Fibroblast of villous mesenchyme (primary cell): ENCODE measurements at places on chromosomes 3 and 15. TPM values are rescaled to one million over a fixed set of nuclear protein-coding genes. Genes with fewer than 3 reads are reported as not detected.
A peak's percentile ranks its signal among the peaks of the same experiment; 100 is the strongest.

DNA sequence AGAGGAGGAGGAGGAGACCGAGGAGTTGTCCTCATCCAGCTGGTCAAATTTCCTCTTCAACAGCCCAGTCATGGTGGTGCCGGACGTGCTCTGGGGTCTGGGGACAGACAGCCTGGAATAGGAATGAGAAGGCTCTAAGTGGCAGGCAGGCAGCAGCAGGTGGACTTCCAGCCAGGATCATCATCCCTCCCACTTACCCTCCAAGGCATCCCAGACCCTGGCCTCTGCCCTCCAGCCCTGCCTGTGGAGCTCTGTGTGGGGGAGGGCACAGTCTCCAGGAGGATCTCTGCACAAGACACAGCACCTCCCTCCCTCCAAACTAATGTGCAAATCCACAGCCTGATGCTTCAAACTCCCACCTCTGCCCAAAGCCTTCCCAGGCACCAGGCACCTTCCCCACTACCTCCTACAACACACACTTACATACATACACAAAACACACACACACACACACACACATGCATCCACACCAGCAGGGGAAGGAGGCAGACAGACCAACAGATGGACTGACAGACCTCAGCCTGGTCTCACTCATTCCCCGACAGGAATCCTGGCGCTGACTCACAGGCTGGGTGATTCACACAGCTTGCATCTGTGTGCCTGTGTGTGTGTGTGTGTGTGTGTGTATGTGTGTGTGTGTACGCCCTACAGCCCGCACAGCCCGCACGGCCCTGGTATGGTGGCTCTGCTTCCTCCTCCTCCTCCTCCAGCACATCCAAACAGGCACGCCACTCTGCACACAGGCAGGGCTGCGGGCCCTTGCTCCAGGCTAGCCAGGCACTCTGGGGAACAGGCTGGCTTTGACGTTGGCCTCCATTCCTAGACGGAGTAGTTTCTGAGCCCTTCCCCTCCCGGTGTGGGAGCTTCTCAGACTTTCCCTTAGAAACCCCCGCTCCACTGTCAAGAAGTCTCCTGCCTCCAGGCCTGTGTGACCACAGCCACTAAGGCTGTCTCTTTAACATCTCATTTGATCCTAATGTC, 6.5 kb downstream of the CSRNP1 start:
- DNase-seq = peak; percentile 96

- no peak for DNase-seq
These were observed 29.0 kb downstream of the TTBK2 start for GRCh38 chr15:42891569-42891968.

- DNase-seq = no peak
These were observed 558 bp upstream of the NCEH1 start for GRCh38 chr3:172711454-172711795.

The ATRIP gene
- total RNA-seq = 5.5 and 7.8 TPM in 2 replicates

- peak; percentile 69 for DNase-seq
These were observed 176.8 kb downstream of the ABHD5 start for GRCh38 chr3:43867436-43868072.

The PDE12 gene
- 19.0 and 25.0 TPM in 2 replicates for total RNA-seq

- no peak for DNase-seq
These were observed 48.3 kb downstream of the GREM1 start for GRCh38 chr15:32766101-32766500.

The GABPB1 gene
- total RNA-seq = 33.8 and 44.9 TPM in 2 replicates

GRCh38 chr15:93049914-93050578, 39.0 kb downstream of the RGMA start:
- DNase-seq = no peak

The RPL15 gene
- total RNA-seq = 1,700 and 1,935 TPM in 2 replicates

- no peak for DNase-seq
These were observed 49.5 kb downstream of the CMC1 start for GRCh38 chr3:28290863-28291300.

- DNase-seq = peak; percentile 84
These were observed 25.4 kb downstream of the ADPGK start for GRCh38 chr15:72758182-72758581.

The B3GNT5 gene
- total RNA-seq = 3.2 and 6.0 TPM in 2 replicates

The CYP8B1 gene
- total RNA-seq = not detected in 2 replicates

GRCh38 chr3:154071146-154071545, 50.0 kb upstream of the ARHGEF26 start:
- DNase-seq = no peak

- DNase-seq = peak; percentile 74
These were observed 267.5 kb upstream of the CHRM5 start for GRCh38 chr15:33700695-33701303.

- peak; percentile 45 for DNase-seq
These were observed 152.7 kb downstream of the CD47 start for GRCh38 chr3:107938143-107938542.

The LSAMP gene
- total RNA-seq = 0.64 and 1.3 TPM in 2 replicates

DNA sequence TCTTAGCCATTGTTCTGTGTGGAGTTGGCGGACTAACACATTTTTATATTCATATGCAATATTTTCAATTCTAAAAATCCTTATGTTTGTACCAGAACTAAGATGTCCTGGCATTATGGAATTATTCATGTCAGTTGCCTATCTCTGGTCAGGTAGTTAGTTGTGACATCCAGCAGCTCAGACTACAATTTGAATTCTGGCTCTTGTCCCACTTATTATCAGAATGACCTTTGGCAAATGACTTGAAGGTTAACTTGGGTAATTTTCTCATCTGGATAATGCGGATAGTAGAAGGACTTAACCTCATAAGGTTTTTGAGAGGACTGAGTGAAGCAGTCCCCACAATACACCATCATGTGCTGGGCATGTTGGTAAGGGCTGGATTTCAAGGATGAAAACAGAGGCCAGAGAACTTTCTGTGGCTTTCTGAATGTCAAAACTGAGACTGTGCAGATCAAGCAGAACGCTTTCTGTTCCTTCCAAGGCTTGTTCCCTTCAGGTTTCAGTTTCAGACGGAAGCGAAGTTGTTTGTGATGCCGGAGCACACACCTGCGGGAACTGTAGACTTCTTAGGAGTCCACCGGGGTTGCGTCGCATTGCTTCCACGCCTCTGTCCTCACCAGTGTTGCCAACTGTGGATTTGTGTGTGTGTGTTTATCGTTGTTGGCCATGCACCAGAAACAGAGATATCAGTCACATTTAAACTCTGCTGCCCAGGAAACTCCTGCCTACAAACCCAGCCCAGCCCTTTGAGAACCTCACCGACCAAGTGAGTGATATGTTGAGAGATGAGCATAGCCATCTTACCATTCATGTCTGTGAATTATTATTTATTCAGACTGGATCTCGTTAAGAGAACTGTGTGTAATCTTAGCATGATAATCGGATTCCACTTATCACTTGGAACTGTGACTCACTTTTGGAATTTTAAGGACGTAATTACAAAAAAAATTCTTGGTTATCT, 76.0 kb downstream of the PTPRG start:
- DNase-seq = peak; percentile 89

- DNase-seq = no peak
These were observed 50.0 kb downstream of the TNIK start for GRCh38 chr3:171410186-171410585.

DNA sequence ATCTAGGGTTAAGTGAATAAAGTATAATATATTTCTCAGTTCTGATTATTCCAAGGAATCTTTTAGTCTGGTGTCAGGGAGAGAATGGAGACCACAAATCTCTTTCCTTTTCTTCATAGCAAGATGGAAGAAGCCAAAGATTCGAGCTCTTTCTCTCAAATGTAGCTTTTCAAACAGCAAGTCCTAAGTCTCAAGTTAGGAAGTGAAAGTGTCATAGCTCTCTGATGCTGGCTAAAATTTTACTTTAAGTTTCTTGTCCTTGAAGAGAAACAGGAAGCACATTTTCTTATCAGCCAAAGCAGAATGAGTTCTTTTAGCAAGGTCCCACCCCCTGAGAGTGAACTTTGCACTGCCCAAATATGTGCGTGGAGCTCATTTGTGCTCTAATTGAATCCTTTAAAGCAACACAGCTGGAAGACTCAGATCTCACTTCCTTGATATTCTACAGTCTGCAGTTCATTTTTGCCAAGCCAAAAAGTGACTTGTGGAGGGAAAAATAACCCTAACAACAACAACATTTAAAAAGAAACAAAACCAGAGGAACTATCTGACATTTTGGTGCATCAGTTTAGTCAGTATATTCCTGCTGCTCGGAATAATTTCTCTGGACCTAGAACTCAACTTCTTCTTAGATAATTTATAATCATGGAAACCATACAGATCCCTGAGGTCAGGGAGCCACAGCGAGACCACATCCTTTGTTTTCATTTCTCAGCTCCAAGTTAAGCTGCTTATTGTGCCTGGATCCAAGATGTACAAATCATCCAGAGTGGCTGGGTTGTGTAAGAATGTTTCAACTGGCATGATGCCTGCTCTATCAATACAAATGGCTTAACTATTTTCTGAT, 238.7 kb upstream of the P2RY1 start:
- DNase-seq = peak; percentile 82

GRCh38 chr3:143160437-143160836, 40.9 kb downstream of the CHST2 start:
- no peak for DNase-seq

DNA sequence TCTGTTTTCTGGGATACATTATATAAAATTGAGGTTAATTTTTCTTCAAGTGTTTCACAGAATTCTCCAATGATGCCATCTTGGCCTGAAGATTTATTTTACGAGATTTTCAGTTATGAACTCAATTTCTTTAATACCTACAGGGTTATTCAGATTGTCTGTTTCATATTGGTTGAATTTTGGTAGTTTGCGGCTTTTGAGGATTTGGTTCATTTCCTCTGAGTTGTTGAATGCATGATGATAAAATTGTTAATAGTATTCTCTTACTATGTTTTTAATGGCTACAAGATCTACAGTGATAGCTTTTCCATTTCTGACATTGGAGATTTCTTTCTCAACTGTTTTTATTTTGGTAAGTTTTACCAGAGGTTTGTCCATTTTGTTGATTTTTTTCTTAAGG, 63.9 kb upstream of the PTPRG start:
- no peak for DNase-seq

DNA sequence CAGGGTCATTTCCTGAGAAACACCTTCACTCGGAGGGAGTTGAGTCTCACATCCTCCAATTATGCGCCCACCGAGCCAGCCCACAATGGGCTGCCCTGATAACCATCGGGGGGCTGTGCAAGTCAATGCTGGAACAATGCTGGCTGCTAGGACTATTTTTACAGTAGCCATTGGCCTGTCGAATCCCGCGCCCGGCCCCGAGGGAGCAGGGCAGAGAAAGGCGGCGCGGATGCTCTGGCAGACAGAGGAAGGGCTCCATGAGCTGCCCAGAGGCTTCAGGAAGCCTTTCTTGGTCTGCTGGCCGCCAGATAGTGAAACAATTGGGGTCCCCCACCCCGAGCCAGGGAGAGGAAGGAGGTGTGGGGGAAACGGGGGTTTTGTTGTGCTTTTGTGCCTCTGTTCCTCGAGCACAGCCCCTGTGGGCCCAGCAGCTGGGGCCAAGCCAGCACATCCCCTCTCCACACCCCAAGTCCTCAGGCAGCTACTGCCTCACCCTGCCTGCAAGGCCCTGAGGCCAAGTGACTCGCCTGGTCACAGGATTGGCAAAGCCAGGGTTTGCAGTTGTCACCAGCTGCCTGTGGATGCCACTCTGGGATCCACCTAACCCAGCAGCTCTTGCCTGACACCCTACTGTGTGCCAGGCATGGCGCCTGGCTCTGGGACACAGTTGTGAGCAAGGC, 39.0 kb downstream of the SLC6A6 start:
- DNase-seq = no peak

GRCh38 chr3:52931889-52932288, 34.5 kb upstream of the STIMATE start:
- DNase-seq = no peak
